ENCODE measurements at places on chromosomes 11 and 22.
A peak's percentile ranks its signal among the peaks of the same experiment; 100 is the strongest.

- DNase-seq = no peak
Measured at GRCh38 chr11:45180179-45180847, 33.9 kb downstream of the PRDM11 start.

- no peak for DNase-seq
Measured at GRCh38 chr11:104402812-104403521, 239.0 kb upstream of the PDGFD start.

DNA sequence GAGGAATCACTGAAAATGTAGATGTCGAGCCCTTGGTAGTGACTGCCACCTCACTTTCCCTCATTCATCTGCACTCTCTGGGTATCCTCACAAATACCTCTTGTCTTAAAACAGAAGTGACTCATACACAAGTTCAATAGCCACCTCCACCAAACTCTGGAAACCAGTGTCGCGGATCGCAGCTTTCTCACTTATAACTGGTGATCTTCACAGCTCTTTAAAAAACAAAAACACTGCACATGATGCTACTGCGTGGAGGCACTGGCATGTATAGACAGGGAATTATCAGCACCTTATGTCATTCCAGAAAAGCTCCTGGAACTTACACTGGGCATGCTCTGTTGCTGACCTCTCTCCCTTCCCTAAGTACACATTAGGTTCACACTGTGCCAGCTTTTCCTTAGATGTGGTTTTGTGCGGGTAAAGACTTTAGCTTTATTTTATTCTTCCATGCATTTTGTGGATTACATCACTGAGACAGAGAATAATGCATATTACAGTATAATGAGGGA lies 425.5 kb upstream of the CADM1 start:
- no peak for DNase-seq

- DNase-seq = no peak
Measured at GRCh38 chr11:107864591-107864990, 6.0 kb upstream of the SLC35F2 start.

- no peak for DNase-seq
Measured at GRCh38 chr11:83655976-83656375, 369.8 kb upstream of the CCDC90B start.

- no peak for DNase-seq
Measured at GRCh38 chr22:37519268-37520195, at the start of gene CARD10. Gene CARD10 (minus strand): TSS chr22:37519415. CDS start chr22:37519200, 215 bp downstream.

DNA sequence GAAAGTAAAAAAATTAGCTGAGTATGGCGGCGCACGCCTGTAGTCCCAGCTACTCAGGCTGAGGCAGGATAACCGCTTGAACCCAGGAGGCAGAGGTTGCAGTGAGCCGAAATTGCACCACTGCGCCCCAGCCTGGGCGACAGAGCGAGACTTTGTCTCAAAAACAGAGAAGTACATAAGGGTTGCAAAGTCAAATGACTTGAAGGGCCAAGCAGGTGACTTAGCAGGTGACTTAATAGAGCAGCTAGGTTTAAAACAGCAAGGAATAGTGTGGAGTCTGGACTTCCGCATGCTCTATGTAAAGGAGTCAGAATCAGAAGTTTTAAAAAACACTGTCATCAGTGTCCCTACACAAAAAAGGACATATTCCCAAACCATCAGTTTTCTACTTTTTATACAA lies 31.7 kb downstream of the EP300 start:
- DNase-seq = no peak

GRCh38 chr11:109864151-109864661 lies 229.0 kb upstream of the ZC3H12C start:
- DNase-seq = no peak

GRCh38 chr11:119720311-119720913 lies 8.6 kb downstream of the NECTIN1 start:
- DNase-seq = no peak

- DNase-seq = no peak
Measured at GRCh38 chr11:19084661-19085315, 24.3 kb upstream of the MRGPRX2 start.

GRCh38 chr11:102564110-102564509 lies 33.6 kb upstream of the MMP7 start:
- DNase-seq = no peak

DNA sequence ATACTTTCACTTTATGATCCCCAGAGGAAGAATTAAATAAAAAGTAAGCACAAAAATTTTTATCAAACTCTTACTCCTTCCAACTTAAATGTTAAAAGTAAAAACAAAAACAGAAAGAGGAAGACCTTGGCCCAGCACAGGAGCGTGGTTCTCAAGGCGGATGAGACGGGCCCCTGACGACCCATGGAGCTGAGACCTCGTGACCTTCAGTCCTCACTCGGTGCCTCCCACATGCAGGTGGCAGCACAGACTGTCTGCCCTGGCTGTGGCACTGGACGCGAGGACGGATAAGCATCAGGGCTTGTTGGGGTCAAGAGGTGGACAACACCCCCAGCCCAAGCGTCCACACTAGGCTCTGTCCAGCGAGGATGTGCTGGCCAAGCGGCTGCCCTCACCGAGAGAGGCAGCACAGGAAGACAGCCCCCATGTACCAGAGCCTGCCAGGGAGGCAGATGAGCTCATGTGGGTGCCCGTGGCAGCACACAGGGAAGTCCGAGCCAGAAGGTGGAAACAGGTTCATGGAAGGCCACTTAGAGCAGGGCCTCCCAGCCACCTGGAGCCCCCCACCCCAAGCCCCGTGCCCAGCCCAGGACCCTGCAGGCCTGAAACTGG lies 1389.8 kb downstream of the TBC1D22A start:
- DNase-seq = no peak

DNA sequence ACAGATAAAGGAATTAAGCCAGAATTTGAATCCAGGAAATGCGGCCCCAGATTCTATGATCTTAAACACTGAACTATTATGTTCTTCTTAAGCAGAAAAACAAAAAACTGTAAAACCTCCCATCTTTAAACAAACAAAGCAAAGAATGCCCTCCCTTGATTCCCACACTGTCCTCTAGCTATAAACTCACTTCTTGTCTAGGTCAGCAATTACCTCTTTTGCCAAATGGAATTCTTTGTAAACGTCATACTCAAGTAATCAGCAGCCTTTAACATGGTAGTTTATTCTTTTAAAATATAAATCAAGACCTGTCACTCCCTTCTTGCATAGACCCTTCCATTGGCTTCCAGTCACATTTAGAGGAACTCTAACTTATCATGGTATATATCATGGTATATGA lies 958.9 kb upstream of the CNTN5 start:
- no peak for DNase-seq

DNA sequence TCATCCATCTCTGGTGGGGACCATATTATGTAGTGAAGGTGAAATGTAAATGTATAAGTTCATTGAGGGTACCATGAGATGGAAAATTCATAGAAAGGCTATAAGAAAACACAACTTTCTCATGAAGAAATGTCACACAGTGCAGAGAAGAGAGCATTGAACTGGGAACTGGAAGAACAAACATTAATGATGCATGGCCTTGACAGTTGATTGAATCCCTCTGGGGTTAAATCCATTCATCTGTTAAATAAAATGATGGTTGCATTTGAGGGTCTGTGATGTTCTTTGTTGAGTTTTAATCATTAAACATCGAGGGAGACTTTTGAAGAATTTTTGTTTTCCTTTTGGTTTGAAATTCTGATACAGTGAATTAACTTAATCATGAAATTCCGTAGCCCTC lies 1401.4 kb downstream of the FAM181B start:
- DNase-seq = no peak

GRCh38 chr11:28439403-28439802 lies 331.2 kb downstream of the METTL15 start:
- DNase-seq = no peak

- no peak for DNase-seq
Measured at GRCh38 chr11:112583261-112583893, 322.7 kb upstream of the PLET1 start.

- peak; percentile 21 for DNase-seq
Measured at GRCh38 chr11:62680825-62681240, 2.0 kb upstream of the UBXN1 start.

Measured in GOT3 (cell line).